ENCODE measurements at places on chromosomes 1 and 21. TPM values are rescaled to one million over a fixed set of nuclear protein-coding genes. Genes with fewer than 3 reads are reported as not detected.

Gene TMPRSS15
- total RNA-seq, result not detected

Gene CCDC30
- total RNA-seq, result 0.56 TPM

GRCh38 chr21:46509741-46510502, 51.2 kb downstream of the DIP2A start:
- ATAC-seq, result peak; percentile 99

DNA sequence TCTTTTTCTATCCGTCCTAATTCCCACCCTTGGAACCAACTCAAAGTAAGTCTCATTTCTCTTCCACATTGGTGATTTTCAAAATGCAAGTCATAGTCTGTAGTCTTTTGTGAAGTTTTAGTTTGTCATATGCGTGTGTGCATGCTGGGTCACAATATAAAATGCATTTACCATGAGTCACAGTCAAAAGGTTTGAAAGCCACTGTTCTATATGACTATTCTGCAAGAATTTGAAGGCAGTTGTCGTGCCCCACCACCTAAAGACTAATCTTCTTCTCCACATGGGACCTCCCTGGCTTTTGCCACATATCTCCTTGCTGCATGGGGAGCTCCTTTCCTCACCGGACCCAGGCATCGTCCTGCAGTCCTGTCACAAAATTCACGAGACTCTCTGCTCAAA, 1.6 kb downstream of the STPG1 start:
- no peak for ATAC-seq

GRCh38 chr1:1082239-1082775, 8.2 kb upstream of the RNF223 start:
- no peak for ATAC-seq

DNA sequence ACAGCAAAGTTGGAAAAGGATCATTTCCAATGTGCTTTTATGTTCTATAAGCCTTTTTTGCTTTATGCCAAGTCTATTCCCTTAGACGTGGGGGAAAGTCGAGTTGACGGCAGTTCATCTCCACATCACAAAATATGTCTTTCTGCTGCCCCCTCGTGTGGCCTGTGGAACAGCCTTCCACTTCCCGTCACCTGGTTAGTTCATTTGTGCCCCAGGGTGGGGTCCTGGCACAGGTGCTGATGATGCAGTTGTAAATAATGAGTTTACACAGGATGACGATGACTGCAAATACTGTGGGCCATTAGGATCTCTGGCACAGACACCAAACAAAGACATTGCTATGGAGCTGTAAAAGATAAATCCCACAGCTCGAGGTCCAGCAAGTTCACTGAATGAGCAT, 10.0 kb upstream of the OTUD3 start:
- peak; percentile 36 for ATAC-seq
